ENCODE measurements at places on chromosomes 12 and 14.

DNA sequence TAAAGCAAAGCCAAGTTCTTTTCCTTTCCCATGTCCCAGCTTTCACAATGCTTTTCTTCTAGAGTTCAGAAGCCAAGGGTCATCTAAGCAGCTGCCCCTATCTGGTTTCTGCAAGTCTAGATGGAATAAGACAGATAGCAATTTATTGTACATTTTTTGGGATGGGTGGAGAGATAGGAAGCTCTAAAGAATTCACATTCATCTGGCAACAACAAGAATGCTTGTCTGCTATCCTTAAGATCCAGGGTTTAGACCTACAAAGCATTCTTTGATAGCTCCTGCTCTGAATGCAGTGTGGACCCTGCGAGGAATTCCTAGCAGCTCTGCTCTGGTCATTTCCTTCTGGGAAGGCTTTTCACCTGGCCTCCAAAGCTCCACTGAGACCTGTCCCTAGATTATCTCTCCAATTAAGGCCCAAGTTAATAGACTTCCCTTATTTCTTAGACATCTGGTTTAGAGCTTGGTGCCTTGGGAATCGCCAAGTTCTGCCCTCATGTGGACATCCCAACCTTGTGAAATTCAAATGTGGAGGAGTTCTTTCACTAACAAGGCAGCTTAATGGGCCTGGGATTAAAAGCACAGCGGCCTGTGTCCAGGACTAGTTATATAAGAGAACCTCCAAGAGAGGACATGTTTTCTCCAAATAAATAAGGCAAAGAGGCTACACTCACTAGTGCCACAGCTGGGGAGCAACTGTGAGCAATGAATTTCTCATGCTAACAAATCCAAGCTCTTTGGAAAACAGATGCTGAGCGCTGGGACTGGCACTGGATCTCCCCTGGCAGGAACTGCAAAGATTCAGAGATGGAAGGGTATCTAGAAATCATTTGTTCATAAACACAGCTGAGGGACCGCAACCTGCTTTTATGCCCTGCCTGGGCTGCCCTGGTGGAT is 384.5 kb upstream of the DDHD1 start:
- DNase-seq, result no peak

DNA sequence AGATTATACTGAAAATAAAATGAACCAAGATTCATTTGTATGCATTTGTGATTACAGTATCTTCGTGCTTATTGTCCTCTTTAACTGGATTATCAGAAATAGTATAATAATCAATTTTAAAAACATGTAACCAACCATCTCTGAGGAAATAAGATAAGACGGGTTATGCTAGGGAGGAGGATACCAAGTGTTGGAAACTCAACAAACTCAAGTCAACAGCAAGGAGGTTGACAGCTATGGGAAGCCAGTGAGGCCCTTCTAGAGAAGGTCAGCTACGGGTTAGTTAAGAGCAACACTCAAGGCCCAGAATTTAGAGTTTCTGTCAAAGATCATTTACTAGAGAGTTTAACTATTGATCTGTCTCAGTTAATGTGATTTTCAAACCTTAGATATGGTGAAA is 137.2 kb downstream of the PDZRN4 start:
- DNase-seq, result no peak

DNA sequence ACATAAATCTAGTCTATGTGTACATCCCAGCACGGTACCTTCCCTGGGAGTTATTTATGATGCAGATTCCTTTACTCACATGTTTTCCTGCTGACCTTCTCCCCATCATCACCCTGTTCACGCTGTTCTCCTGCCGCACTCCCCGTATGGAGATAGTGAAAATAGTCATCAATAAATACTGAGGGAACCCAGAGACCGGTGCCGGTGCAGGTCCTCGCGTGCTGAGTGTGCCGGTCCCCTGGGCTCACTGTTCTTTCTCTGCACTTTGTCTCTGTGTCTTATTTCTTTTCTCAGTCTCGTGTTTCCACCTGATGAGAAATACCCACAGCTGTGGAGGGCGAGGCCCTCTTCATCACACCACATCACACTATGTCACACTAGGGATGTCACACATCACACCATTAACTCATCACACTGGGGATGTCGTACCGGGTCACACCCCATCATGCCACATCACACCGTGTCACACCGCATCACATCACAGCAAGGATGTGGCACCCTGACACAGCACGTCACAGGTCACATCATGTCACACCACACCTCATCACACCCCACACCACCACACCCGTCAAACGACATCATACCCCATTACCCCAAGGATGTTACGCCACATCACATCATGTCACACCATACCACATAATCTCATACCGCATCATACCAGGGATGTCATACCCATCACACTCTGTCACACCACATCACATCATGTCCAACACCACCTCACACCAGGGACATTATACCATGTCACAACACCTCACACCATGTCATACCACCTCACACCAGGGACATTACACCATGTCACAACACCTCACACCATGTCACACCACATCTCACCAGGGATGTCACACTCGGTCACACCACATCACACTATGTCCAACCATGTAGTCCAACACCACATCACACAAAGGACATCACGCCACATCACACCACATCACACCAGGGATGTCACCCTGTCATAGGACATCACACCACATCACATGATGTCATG is 207.0 kb downstream of the TMEM121 start:
- DNase-seq, result no peak

DNA sequence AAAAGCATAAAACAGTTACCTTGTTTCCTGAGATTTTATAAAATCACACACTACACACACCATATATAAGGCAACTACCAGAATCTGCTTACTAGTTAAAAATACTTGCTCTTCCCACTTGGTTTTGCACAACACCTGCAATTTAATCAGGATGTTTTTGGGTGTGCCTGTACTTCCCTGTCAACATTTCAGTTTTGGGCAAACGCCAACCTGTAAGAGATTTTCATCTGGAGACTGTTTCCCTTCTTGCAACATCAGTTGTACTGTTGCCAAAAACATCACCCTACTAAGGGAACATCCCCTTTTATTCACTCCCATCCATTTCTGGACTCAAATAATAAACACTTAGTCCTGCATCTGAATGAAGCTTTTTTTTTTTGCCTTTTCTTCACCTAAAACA is 172.3 kb downstream of the DUSP6 start:
- DNase-seq, result no peak

- no peak for DNase-seq
Observed at GRCh38 chr12:19539836-19540235, 100.5 kb downstream of the AEBP2 start.

GRCh38 chr14:106277503-106277902 is 751.1 kb downstream of the TMEM121 start:
- peak; percentile 33 for DNase-seq

GRCh38 chr14:68840454-68840853 is 47.6 kb upstream of the ZFP36L1 start:
- no peak for DNase-seq

DNA sequence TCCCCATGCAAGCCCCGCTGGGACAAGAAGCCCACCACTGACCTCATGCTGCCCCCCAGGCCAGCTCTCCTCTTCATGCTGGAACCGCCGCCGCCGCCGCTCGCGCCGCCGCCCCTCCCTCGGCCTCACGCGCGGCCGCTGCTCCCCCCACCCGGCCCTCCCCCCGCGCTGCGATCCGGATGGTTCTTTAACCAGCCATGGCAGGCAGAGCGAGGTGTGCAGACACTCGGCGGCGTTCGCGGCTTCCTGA is at the start of gene DCAF5:
Gene DCAF5 (minus strand): TSS at position 218 of the 250 bp plus-strand sequence. CDS start 141 bp downstream, at position 77.
- DNase-seq, result peak; percentile 95

DNA sequence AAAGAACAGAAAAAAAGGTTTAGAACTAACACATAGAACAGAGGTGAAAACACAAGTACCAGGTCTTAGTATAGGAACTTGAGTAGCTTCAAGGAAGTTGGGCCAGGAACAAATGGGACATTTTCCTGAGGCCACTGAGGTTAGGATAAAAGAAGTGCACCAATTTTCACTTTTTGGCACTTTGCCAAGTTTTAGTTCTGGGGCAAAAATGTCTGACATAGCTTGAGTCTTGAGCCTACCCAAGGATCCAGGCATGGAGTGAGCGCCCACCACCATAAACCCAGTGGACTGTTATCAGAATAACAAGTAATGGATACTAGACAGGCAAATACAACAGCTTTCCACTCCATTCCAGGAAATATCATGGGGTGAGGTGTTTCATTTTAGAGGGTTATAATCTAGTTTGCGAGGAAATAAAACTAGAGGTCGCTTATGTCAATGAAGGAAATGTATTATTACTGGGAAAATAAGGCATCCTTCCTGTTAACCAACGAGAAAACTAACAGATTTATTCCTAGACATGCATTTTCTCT is 199.7 kb upstream of the HMGA2 start:
- no peak for DNase-seq

- no peak for DNase-seq
Observed at GRCh38 chr14:55794655-55795595, 214.9 kb downstream of the KTN1 start.

GRCh38 chr14:36423430-36423829 is 96.6 kb downstream of the NKX2-1 start:
- no peak for DNase-seq

DNA sequence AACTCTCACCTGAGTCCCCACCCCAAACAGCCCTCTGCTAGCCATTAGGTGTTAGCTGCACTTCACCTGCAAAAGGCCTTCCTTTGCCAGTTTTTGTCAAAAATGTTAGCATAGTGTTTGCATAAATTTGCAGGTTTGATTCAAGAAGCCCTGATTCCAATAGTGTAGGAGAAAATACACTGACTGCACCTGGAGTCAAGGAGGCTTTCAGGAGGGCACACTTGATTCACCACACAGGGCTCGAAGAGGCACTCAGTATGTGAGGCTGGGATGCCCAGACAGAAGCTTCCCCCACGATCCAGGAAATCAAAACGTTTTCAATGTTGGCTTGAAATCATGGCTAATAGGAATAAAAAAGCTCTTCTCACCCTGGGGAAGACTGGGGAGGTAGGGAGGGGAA is 40.5 kb upstream of the DDX11 start:
- DNase-seq, result no peak

- no peak for DNase-seq
Observed at GRCh38 chr12:128418944-128419343, 152.0 kb downstream of the TMEM132C start.

DNA sequence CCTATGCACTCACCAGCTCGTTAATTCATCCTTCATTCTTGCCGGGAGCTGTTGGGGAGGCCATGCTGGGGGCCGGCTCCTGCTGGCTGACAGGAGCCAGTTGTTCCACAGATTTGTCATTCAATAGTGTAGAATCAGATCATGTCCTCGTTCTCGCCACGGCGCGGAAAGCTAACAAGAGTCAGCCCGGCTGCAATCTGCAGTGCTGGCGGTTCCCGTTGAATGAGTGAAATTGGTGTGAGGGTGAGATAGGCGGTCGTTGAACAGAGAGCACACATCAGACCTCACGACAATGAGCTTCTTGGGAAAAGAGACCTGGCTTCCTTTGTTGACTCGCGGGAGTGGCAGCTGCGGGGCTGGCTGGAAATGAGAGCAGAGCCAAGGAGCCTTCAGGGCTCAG is 57.5 kb downstream of the KIF26A start:
- DNase-seq, result no peak

- DNase-seq, result no peak
Observed at GRCh38 chr12:65894088-65894487, 69.8 kb downstream of the HMGA2 start.

GRCh38 chr12:68957273-68957672 is 24.3 kb upstream of the CPM start:
- DNase-seq, result no peak

- DNase-seq, result no peak
Observed at GRCh38 chr12:30598889-30599288, 96.8 kb downstream of the IPO8 start.

DNA sequence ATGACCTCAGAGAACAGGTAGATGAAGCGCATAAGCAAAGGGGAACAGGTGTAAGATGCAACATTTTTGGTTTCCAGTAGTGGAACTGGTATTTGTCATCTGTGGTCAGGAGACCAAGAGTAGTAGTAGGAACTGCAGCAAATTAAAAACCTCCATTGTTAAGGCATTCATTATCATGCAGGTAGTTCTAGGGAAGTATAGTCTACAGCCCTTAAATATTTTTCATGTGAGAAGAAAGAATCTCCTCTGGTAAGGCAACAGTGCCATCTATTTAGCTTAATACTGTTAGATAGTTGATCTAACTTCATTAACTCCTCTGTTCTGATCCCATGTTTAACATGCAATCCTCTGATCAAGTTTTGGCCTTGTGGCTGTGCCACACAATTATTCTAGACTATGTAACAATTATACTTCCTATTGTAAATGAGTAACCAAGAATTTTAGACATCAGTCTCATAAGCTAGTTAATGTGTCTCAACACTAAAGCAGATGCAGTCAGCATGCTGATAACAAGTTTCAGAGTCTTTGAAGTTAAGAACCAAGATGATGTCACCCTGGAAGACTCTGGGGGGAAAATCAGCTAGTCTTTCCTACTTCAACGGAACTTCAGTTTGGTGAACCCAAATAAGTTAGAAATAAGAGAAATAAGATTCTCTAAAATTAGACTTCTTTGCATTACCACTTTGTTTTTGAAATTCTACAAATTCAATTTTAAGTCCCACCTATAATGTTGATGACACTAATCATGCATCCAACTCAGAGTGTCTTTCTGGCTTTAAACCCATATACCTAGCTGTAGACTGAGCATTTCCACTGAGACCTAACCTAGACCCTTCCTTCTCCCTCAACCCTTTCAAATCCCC is 70.9 kb downstream of the STXBP6 start:
- DNase-seq, result no peak

GRCh38 chr12:58159941-58160340 is 218.6 kb downstream of the ATP23 start:
- no peak for DNase-seq

DNA sequence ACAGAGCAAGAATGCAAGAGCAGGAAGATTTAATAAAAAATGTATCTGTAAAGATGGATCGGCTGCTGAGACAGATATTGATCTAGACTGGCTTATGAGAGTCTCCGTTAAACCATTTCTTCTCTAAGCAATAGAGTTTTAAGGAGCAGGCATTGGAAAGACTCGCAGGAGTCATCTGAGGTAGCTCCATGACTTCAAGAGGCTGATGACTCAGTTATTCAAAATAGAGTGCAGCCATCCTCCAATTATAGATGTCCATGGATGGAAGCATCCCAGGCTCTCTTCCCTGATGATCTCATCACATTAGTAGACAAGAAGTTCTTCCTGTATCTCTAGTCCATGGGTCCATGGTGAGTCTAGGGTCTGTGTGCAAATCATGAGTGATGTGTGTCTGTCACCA is 638.3 kb upstream of the TMEM132C start:
- no peak for DNase-seq

DNA sequence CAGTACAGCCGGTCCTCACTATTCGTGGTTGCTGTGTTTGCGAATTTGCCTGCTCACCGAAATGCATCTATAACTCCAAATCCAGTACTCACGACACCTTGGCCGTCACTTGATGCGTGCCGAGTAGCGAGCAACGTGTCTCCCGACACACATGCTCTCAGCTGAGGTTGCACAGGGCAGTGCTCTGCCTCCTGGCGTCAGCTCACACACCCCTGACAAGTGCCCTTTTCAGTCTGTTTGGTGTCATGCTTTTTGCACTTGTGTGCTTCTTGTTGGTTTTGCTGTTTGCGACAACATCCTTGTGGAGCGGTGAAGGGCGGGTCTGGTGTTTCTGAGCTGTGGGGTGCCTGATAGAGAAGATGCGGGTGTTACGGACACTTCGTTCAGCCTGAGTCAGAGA is 110.4 kb upstream of the RFLNA start:
- DNase-seq, result no peak

- peak; percentile 66 for DNase-seq
Observed at GRCh38 chr14:64983439-64984310, 3.0 kb upstream of the FNTB start.

- peak; percentile 34 for DNase-seq
Observed at GRCh38 chr14:77459072-77459723, 1.3 kb downstream of the AHSA1 start.
